GM19239 (cell line): ENCODE measurements at places on chromosomes 12 and 14.
A peak's percentile ranks its signal among the peaks of the same experiment; 100 is the strongest.

DNA sequence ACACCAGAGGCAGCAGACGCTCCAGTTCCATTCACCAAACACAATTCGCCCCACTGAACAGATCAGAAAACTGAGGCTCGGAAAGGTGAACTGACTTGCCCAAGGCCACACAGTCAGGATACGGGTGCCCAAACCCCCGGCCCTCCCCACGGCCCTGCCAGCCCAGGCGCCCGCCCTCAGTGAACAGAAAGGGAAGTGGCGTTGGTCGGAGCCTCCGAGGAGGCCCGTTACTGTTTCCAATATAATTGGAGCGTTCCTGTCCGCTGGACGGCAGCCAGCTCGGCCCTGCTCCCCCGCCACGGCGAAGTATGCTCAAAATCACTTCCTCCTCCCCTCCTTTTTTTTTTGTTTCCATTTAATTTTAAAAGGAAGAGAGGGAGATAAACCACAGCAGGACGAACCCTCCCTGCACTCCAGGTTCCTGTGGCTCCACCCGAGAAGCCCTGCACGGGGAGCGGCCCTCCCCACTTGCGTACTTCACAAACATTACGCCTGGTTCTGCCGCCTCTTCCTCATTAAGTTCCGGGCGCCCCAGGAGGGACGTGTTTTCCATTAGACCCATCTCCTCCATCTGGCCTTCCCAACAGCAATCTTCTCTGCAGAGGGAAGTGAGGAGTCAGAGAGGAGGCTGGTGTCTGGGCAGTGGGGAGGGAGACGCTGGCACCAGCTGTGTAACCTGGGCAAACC is 61.1 kb downstream of the NCOR2 start:
- DNase-seq: no peak

GRCh38 chr12:47752552-47752951 is 6.1 kb downstream of the RAPGEF3 start:
- DNase-seq: no peak

- DNase-seq: no peak
These were observed 780 bp upstream of the MYO1H start for GRCh38 chr12:109346920-109347319.

- DNase-seq: peak; percentile 20
These were observed 106.1 kb downstream of the PRICKLE1 start for GRCh38 chr12:42483521-42483790.

DNA sequence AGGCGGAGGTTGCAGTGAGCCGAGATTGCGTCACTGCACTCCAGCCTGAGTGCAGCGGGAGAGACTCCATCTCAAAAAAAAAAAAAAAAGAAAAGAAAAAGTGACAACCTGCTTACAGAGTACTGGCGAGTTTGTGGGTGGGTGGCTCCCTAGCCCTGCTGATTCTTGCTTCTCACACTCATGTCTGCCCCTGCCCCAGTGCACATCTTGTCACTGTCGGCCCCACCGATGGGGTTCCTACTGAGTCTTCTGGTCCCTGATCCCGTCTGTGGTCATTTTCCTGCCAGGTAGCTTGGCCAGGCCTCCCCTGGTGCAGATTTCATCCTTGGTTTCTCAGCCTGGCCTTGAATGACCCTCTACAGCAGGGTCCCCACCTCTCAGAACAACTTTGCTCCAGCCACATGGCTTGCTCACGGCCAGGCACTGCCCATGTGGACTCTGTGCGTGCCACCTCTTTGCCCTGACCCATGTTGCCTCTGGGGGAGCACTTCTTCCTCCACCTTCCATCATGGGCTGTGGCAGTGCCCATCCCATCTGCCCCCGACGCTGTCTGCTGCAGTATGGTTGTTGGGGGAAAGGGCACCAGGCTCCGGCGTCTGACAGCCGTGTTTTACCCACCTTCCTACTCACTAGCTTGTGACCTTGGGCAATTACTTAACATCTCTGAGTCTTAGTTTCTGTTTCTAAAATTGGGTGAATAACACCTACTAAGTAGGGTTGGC is 2.1 kb upstream of the PTPN6 start:
- no peak for DNase-seq

GRCh38 chr12:13030541-13031291 is 13.5 kb upstream of the FAM234B start:
- DNase-seq: no peak

- no peak for DNase-seq
These were observed 369.7 kb upstream of the SYT1 start for GRCh38 chr12:78494911-78495310.

DNA sequence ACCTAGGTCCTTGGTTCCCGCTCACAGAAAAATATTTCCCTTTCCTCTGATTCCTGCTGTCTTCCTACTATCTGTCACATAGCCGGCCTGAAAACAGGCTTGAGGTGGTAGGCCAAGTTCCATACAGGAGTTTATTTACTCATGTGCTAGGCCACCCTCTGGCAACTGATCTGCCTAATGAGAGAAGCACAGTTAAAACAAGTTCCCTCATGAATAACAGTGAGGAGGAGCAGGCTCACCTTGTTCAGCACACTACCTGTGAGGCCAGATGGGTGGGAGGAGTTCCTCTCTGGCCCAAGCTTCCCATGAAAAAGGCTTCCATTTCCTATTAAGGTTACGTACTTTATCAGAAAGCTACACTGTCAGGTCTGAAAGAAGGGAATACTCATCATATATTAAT is 206.0 kb downstream of the MYRFL start:
- no peak for DNase-seq

- no peak for DNase-seq
These were observed 535 bp downstream of the BIN2 start for GRCh38 chr12:51323317-51323960.

DNA sequence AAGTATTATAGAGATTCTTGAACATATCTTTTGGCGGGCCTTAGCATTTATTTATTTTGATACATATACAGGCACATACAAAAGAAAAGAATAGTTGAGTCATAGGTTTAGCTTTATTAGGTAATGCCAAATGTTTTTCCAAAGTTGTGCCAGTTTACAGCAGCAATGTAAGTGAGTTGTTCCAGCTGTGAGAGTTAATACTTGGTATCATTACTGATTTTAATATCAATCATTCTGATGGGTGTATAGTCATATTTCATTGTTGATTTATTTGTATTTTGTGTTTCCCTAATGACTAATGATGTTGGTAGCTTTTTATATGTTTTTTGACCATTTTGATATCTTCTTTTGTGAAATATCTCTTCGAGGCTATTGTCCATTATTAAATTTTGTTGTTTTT is 122.4 kb downstream of the MIPOL1 start:
- no peak for DNase-seq

GRCh38 chr12:122820838-122821271 is 14.4 kb upstream of the HIP1R start:
- no peak for DNase-seq

DNA sequence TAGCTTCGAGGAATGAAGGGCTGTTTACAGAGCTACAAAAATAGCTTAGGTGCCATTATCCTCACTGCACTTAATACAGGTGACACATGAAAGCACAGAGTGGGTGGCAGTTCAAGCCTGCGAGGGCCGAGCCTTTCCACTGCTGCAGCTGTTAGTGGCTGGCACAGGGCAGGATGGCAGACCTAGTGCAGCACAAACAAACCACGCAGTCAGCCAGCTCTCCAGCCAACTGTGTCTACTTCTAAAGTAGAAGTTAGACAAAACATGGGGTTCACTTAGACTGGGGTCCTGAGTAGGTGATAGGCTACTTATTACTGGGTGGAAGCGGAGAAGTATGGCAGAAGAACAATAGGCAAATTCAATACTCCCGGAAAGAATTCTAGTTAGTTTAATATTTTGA is 95.4 kb downstream of the DUSP16 start:
- no peak for DNase-seq

GRCh38 chr12:52452101-52452500 is at the start of gene KRT6B:
KRT6B (minus strand) TSS chr12:52452146; CDS start chr12:52452078, 68 bp downstream.
- no peak for DNase-seq

GRCh38 chr14:54447231-54447692 is 6.1 kb upstream of the CNIH1 start:
- DNase-seq: no peak

DNA sequence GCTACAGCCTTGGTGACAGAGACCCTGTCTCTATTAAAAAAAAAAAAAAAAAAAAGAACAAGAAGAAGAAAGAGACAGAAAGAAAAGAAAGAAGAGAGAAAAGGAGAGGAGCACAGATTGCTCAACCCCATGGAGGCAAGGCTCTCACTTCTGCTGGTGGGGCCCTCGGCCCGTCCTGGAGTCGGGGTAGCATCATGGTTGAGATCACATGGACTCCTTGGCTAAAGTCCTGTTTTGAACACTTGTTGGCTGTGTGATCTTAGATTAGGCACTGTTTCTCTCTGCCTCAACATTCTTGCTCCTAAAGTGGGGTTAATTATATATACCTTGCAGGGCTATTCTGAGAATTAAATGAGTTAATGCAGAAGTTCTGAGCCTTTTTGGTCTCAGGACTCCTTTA is 207.7 kb downstream of the CACNA1C start:
- no peak for DNase-seq

DNA sequence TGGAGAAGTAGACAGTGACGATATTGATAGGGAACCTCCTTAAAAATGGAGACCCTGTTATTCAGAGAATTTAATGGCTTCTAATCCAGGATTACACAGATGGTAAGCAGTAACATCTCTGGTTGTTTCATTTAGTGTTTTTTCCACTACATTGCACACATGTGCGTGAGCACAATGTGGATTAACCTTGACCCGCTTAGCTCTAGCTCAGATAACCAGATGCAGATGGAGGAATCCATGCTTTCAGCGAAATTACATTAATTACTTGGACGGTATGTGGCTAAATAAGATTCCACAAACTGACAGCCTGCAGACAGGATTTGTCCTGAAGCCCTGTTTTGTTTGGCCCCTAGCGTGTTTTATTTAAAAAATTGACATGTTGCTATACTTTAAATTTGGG is 378.4 kb downstream of the CCDC91 start:
- no peak for DNase-seq

DNA sequence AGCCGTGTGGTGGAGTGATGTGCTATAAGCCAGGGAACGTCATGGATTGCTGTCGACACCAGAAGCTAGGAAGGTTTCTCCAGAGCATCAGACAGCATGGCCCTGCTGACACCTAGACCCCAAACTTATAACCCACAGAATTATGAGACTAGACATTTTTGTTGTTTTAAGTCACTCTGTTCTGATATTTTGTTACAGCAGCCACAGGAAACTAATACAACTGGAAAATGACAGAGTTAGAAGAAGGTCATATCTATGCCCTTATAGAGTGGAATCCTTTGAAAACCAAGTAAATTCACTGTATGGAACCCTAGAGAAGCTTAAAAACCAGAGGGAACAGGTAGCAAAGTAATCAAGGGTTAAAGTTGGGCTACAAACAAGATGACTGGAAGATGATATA is 42.5 kb downstream of the SPTLC2 start:
- no peak for DNase-seq

DNA sequence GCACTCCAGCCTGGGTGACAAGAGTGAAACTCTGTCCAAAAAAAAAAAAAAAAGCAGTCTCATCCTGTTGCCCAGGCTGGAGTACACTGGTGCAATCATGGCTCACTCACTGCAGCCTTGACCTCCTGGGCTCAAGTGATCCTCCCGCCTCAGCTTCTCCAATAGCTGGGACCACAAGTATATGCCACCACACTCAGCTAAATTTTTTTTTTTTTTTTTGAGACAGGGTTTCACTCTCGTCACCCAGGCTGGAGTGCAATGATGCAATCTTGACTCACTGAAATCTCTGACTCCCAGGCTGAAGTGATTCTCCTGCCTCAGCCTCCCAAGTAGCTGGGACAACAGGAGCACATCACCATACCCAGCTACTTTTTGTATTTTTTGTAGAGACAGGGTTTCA is 5.2 kb upstream of the CNPY2 start:
- DNase-seq: no peak

- no peak for DNase-seq
These were observed 934.4 kb downstream of the FLRT2 start for GRCh38 chr14:86464341-86464740.

GRCh38 chr14:81953419-81953818 is 419.8 kb upstream of the SEL1L start:
- no peak for DNase-seq

GRCh38 chr12:9699898-9700605 is 30.5 kb downstream of the CLEC2D start:
- DNase-seq: no peak

- DNase-seq: no peak
These were observed 22.4 kb downstream of the ENTPD5 start for GRCh38 chr14:73996731-73997107.

DNA sequence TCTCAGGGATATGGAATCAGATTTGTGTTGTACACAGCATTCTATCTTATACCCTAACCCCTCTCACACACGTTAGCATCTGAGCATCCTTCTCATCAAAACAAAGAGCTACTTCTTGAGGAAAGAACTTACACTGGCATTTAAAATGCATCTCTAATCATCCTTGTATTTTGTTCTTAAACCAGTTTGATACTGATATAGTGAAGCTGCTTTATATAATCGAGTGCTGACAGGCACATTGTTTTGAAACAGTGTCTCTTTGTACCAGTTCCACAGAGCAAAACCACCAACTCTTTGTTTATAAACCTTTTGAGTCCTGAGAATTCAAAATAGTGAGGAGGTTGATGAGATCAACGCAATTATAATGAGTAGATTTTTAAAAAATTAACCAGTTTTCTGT is 8.8 kb downstream of the GPR33 start:
- DNase-seq: no peak

DNA sequence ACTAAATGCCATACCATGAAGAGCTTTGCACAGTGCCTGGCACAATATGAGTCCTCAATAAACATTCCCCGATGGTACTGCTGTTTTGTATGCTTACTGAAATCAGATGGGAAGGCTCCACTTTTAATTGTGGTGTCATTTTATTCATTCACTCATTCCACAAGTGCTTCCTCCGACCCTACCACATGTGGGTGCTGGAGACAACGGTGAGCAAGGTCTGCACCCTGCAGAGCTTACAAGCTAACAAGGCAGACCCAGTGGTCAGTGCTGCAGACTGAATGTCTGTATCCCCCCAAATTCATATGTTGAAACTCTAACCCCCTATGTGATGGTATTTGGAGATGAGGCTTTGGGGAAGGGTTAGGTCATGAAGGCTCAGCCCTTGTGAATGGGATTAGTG is 48.3 kb downstream of the RFX4 start:
- no peak for DNase-seq
